ENCODE measurements at places on chromosomes 4 and X. TPM values are rescaled to one million over a fixed set of nuclear protein-coding genes. Genes with fewer than 3 reads are reported as not detected.

DNA sequence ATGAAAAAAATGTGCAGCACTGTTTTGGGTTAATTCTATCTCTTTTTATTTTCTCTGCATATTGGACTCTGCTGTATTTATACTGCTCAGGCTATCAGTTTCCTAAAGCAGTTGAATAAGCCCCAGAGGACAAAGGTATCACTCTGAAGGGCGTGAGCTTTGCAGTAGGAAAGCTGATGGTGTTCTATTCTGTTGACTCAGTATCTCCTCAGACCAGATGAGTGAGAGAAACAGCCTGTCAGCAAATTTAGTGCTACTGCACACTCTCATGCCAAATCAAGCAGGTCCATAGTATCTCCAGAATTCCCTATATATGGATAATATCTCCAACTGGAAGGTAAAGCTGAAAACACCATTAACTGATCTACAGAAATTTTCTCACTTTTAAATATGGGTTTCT, 132.3 kb upstream of the UGT8 start:
- DNase-seq: no peak

DNA sequence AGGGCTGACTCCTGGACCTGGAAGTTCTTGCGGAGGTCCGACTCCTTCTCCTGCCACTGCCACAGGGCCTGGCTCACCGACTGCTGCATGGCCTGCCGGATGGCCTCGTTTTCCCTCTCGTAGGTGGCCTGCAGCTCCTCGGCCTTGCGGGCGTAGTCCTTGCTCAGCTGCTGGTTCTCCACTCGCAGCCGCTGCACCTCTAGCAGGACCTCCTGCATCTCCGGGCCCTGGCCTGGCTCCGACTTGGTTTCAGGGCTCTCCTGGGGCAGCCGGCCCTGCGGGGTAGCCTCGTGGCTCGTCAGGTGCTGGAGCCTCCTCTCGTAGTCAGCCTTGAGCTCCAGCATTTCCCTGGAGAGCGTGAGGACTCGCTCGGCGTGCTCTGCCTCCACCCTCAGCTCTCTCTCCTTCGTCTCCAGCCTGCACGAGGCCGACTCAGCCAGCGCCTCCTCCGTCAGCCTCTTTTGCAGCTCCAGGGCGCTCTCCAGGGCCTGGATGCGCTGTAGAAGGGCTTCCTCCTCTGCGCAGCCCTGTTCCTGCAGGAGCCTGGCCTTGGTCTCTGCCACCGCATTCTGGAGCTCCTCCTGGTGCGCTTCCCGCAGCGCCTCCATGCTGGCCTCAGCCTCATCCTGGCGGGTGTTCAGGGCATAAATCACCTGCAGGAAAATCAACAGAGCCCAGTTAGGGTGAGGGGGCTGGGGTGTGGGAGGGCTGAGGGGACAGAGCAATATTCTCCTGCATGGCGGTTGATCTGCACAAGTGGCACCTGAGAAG, 72.2 kb downstream of the FAM184B start:
- no peak for DNase-seq

- no peak for DNase-seq
Measured at GRCh38 chrX:51834076-51834475, 59.3 kb upstream of the MAGED1 start.

- DNase-seq: no peak
Measured at GRCh38 chrX:29826742-29827141, 388.6 kb upstream of the MAGEB2 start.

GRCh38 chr4:76998251-76998901, 48.8 kb downstream of the SEPTIN11 start:
- DNase-seq: no peak

- DNase-seq: peak; percentile 41
Measured at GRCh38 chr4:55758570-55758969, 61.0 kb upstream of the EXOC1L start.

- peak; percentile 94 for DNase-seq
Measured at GRCh38 chr4:137510557-137511265, 21.6 kb downstream of the PCDH18 start.

DNA sequence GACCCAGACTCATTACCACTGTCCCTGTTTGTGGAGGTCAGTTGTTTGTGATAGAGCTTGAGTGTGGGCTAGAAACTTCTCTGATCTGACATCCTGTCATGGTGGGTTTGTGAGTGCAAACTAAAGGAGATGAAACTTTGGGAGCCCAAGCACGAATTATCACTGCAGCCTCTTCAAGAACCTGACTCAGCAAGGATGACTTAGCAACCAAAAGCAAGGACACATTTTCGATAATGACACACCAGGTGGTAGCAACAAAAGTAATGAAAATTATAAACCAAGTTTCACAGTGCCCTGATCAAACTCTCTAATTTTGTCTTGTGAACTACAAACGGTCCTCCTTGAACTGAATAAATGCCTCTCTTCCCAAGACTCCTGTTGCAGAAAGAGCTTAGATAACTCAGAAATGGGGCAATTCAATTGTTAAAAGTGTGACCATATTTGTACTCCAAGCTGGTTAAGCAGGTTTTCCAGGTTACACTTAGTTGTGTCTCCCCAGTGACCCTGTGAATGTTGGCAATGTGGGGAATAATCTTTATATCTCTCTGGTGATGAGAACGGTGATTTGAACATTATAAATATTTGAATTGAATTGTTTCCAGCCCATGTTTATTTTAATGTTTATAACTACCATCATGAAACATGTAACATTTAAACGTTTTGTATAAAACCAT, 52.6 kb upstream of the ATP8A1 start:
- DNase-seq: no peak

Gene AGTR2
- total RNA-seq: not detected

Gene LRCH2
- 7.4 TPM for total RNA-seq
